ENCODE measurements at places on chromosomes 6 and 20.
A peak's percentile ranks its signal among the peaks of the same experiment; 100 is the strongest.

DNA sequence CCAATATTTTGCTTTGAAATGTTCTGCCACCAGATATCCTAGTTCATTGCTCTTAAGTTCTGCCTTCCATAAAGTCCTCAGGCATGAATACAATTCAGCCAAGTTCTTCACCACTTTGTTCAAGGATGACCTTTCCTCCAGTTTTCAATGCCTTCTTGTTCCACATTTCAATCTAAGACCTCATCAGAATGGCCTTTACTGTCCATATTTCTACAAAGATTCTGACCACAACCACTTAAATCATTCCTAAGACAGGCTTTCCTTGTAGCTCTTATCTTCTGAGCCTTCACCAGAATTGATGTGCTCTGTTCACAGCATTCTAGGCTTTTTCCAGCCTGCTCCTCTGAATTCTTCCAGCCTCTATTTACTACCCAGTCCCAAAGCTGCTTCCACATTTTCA lies 319.0 kb downstream of the HACE1 start:
- no peak for DNase-seq

DNA sequence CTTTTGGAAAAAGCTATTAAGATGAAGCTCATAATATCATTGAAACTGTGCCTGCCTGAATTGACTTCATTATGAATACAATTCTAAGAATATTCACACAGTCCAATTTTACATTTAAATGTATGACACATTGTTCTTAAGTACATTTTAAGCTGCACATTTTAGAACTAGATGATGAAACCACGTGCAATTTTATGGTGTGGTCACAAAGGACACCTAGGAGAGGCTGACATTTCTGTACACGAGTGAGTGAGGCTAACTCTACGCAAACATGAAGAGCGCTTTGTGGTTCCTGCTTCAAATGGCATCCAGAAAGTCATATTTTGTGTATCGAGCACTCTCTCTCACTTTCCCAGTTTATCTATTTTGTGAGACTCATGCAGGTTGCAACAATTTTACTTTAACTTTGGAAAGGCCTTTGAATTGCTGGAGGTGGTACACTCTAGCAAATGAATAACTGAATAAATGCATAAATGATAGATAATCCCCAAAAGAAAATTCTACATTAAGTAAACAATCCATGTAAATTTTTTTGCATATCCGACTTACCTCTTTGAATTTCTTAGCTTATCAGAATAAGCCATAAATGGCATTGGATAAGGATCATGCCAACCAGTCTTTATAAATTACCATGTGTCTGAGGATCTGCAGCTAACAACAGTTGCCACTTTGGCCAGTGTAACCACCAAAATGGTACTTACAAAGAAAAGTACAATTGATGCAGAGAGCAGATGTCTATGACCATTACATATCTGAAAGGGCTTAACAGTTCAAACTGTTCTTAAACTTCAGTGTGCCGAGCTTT lies 97.3 kb downstream of the NRSN1 start:
- DNase-seq = no peak

DNA sequence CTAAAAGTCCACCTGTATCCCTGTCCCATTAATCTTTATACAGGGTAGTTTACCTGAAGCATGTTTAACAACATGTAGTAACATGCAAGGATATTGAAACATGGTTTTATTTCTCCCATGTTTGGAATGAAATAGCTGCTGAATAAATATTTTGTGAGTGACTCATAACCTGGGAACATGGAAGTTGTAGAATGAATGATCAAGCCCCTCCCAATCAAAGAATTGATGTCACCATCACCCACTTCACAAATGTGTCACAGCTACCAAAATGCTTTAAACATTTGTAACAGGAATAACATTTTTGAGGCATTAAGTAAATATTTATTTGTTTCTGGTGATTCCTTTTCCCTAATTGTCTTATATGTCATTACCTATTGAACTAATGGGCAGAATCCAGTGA lies 58.9 kb upstream of the TNFAIP3 start:
- no peak for DNase-seq

DNA sequence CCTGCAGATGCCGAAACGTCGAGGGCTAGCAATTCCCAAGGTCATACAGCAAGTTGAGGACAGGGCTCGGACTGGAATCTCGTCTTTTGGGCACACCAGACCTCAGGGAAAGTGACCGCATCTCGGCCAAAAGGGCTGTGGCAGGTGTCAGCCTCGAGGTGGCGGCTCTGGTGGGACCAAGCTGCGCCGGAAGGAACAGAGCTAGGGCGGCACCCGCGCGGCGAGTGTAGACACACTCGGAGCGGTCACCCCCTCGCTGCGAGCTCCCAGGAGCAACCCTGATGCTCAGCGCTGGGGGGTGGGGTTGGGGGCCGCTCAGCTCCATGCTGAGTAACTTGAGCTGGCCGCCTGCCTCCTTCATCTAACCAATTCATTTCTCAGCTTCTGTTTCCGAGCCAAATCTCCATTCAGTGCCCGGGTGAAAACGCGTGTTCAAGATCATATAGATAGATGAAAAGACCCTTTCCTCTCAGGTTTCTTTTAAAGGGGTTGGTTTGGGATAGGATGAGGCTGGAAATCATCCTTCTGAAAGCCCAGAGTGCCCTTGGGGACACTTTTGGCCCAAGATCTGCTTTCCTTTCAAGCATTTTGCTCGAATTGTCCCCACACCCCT lies 2.2 kb upstream of the TUBB2B start:
- DNase-seq = peak; percentile 54

DNA sequence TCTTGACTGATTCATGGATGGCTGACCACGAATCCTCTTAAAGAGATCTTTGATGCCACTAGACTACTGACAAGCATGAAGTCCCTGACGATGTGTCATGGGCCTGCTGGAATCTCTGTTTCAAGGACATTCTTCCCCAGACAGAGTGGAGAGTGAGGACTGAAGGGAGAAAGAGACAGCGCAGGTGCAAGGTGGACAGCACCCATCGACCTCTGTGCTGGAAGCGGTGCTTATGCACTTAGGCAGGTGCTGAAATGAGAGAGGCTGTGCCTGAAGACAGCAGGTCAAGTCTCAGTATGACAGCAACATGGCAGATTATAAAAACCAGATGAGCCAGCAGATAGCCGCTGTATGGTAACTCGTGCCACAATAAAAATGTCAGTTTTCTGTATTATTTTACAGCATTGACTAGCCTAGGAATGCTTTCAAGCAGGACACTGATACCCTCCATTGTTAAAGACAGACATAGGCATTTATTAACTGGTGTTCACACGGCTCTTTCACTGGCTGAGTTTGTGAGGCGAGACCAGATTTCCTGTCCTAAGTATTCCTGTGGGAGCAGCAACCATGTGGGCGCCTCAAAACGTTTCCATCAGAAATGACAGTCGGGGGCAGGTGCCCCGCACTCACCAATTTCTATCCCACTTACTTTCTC lies 47.5 kb downstream of the FOXC1 start:
- no peak for DNase-seq

DNA sequence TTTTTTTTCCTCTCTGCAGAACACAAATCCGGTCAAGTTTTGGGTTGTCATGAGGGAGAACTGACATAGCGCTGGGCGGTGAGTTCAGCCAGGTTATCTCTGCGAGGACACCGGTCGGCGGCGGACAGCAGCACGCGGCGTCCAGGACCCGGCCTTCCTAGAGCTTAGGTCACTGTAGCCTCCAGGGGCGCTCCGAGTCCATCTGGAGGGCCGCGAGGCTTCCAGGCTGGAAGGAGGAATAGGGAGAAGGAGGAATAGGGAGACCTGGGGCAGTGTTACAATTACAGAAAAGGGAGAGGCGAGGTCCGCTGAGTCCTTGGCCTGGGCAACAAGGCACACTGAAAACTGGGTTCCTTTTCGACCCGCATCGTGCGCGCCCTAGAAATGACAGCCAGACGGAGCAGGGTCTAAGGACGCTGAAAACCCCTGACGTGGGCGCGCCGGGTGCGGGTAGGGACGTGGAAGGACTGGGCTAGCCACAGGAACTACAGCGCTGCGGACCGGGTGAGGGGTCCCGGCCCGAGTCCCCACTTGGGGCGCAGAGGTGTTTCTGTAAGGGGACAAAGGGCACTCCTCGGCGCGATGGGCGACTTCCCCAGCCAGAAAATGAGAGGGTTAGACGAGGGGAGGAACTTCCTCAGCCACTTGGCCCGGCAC lies 536 bp upstream of the FNDC1 start:
- DNase-seq = no peak

DNA sequence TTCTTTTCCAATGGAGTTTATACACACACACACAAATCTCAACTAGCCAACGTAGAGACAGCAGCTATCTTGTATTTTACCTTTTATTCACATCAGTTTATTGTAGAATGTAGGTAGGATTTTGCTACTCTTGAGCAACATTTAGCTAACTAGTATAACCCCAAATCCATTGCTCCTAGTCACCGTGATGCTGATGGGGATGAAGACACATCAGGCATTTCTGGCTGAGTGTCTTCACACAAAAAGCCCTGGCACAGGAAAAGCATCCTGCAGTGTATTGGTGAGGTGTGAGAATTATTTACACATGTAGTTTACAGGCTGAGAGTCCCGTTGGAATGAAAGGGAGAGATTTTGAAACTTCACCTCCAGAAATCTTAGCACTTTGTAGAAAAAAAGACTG lies 65.9 kb upstream of the FBXL4 start:
- DNase-seq = no peak

DNA sequence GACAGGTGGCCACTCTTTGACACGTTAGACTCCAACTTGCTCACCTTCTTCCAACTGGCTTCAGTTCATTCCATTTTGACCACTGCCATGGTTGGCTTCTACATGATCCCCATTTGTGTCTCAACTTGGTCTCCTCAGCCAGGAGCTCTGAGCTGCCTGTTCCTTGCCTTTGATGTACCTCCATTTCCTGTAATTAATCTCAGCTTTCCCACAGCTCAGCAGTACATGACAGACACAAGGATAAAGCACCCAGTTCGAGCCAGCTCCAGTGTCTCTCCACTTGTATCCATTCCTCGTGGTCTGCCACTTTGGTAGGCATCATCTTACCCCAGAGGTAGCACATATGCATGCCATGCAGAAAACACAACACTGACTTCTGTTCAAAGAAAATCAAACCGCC lies 161.0 kb downstream of the TSHZ2 start:
- DNase-seq = peak; percentile 17

DNA sequence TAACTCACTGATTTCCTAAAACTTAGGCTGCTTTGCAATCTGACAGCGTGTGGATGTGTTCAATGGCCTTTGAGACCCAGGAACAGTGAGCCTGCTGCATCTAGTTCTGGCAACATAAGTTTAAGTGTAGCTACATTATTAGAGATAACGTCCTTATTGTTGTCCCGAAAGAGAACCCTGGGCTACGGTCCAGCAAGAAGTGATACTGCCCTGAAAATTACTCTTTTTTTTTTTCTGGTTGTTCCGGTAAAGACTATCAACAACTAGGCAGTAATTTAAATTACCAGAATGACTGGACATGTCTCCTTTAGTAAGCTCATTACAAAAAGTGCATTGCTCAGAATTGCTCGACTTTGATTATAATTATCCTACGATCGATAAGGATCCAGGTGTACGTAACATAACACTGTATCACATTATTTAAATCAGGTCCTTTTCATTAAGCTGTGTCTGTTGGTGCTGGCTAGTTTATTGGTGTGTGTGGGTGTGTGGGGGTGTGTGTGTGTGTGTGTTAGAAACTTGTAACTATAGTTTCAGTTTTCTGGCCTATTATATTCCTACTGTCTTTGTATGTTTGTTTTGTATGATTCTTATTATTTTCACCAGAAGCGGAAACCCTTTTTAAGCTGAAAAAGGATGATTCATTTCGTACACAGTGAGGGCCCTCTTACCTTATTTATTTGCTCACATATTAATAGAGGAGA lies 3.0 kb downstream of the TSHZ2 start:
- DNase-seq = no peak

- DNase-seq = no peak
Observed at GRCh38 chr6:5762561-5762968, 244.2 kb downstream of the NRN1 start.

GRCh38 chr20:4932061-4932460 lies 69.2 kb downstream of the SLC23A2 start:
- DNase-seq = no peak

- DNase-seq = no peak
Observed at GRCh38 chr20:48571949-48572847, 255.6 kb downstream of the PREX1 start.

DNA sequence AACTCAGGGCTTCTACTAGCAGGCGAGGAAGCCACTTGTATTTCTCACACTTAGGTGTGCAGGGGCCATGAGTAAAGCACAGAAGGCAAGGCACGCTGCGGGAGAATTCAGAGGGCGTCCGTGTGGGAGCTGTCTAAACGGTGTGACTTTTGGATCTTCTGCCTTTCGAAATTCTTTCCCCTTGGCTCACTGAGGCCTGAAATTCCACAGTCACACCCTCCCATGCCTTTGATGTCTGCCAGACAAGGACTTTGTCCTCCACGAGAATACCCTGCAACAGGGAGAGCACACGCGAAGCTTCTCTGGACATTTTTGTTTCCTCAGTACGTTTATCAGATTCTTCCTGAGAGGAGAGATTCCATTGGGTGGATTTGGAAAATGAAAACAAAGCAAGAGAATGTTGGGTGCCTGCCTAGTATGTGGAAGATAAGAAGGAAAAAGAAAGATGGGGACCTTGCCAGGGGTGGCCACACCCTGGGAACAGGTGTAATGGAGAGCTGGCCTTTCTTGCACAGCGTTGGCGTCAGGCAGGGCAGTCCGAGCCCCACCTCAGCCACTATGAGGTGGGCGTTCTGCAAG lies 235.7 kb downstream of the MYLK4 start:
- DNase-seq = no peak

GRCh38 chr20:44460795-44461141 lies 14.9 kb upstream of the TTPAL start:
- no peak for DNase-seq

DNA sequence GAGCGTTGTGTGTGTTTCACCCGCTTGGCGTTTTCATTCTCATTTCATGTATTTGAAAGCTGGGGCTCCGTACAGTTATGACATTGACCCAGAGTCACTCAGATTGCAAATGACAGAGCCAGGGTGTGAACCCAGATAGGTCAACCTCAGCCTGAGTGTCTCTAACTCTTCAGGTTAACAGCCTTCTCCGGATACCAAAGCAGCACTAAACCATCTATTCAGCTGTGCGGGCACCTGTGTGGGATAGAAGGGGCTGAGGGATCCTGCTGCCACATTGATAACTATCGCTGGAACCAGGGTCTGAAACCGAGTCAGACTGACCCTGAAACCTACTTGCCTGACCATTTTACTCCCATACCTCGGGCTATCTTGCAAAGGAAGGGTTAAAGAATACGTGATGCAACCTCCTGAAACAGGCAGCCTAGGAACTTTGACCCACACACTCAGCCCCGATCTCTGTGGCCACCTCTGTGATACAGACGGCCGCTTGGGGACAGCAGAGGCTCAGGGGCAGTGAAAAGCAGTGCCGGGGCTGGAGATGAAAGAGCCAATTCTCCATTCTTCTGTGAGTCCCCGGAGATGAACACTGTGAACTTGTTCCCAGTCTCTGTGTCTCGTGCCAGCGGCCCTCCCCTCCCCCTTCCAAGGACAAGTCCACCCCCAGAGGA lies 233.5 kb upstream of the QKI start:
- DNase-seq = no peak

- no peak for DNase-seq
Observed at GRCh38 chr6:10579803-10580202, 58.7 kb downstream of the GCNT2 start.

Data from NCI-H2107 (cell line).